Pons (tissue), 1 donor: ENCODE measurements at places on chromosomes 3 and 15.

- no peak for DNase-seq
Measured at GRCh38 chr3:12273045-12273695, 15.7 kb upstream of the PPARG start.

DNA sequence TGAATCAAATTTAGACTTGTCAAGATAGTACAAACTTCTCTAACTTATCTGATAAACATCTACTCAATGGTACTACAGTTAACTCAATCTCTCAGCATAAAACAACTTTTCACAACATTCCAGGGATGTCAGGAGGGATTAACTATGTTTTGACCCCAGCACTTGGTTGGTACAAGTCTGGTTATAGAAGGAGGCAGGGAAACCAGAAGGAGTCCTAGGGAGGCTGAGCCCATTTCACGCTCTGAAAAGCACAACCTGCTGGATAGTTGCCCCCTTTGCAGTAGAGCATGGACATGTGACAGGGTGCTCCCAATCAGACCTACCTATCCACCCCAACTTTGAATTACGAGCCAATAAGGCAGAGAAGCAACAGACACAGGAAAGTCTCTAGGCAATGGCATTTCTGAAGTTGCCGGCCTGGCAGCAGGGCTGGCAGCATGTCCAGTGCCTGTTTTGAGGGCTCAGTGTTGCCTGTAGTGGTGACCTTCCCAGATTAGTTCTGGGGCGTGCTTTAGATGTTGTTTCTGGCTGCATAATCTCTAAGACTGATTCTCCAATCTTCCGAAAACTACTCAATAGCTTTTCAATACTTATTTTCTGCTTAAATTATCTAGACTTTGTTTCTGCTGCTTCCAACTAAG, 8.2 kb downstream of the ANKUB1 start:
- no peak for DNase-seq

DNA sequence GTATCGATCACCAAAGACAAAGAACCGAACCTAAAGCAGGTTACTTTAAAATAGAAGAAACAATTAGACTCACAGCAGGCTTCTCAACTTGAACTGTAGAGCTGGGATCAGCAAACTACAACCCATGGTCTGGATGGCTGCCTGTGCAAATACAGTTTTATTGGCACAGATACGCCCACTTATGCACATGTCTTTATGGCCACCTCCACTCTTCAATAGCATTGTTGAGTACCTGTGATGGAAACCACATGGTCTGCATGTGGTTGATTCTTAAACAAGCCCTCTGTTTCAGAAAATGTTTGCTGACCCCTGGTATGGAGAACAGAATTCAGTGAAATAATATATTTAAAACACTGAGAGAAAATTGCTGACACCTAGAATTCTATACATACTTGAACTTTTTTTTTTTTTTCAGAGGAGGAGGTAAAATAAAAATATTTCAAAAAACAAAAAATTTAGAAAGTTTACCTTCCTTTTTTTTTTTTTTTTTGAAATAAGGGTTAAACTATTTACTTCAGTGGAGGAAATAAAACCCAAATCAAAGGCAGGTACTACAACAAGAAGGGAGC, 263.8 kb upstream of the ATP10A start:
- no peak for DNase-seq

GRCh38 chr3:161423911-161424522, 52.7 kb upstream of the SPTSSB start:
- DNase-seq: peak; percentile 80

GRCh38 chr15:71138473-71138872, 23.2 kb downstream of the THSD4 start:
- DNase-seq: no peak

DNA sequence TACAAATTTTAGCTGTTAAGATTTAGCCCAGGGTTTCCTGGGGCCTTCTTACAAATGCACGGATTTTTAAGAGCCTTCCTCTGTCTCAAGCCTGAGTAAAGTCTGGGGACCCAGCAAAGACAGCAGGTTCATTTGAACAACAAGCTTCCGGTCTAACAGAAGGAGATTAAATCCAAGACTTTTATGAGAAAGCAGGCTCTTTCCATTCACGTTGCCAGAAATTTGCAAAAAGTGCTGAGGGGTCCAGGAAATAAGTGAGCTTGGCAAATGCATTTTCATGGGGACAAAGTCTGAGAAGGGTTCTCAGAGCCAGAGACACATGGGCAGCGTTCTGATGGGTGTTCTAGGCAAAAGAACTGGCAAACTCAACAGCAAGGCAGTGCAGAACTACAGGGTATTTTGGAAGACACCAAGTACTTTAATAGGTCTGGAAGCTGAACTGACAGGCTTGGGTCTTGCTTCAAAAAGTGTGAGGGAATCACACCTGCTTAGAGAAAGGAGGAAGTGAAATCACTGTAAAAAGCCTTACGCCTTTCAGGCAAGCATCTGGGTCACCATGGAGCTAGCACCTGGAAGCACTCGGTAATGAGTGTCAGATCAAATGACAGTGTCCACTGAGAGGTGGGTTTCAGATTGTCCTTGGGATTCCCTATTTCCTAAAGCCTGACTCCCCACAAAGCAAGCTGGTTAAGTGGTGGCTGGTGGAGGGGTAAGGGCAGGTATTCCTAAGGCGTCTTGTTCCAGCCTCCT, 115.8 kb upstream of the ARHGEF3 start:
- no peak for DNase-seq

GRCh38 chr3:44114142-44114541, 127.5 kb upstream of the TOPAZ1 start:
- DNase-seq: peak; percentile 45

- DNase-seq: no peak
Measured at GRCh38 chr15:95138604-95139270, 907.4 kb downstream of the MCTP2 start.

DNA sequence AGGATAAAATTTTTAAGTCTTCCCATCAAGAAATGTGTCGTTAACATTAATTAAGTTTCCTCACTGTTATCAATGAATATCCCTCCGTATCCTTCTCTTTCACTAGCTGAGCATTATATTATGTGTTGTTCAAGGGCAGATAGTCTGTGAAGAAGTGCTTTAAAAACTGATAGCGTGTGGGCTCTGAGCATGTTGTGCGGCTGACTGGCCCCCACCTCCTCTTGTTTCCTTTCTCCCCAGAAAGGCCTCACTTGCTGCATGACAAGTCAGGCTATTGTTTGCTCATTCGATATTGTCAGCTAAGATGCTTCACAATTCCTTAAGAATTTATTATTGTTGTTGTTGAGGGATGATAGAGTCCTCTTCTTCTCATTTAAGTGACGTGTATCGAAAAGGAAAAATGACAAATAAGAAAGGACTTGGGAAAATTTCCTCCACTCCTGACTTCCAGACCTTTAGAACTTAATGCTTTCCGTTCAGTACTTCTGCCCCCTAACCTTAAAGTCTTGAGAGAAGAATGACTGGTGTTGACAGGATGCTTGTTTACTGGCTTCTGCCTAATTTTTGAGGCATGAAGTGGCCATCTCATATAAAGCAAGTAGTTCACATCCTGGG, 298.3 kb downstream of the LPP start:
- peak; percentile 49 for DNase-seq

DNA sequence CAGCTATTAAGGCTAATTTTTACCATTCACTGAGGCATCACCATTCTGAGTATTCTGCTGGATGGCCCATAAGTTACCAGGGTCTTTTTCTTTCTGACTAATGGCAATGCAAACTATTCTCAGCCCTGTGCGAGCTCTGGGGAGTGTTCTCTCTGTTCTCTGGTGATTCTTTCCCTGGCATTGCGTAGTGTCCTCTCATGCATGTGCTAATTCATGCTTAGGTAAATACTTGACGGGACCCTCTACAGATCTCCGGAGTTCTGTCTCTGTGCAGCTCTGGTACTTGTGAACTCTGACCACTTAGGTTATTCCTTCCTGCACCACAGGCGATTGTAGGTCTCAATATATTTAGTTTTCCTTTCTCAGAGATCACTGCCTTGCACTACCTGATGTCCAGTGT, 34.8 kb downstream of the UBE2E1 start:
- no peak for DNase-seq
